PC-3 (cell line): ENCODE measurements at places on chromosomes 4 and X. TPM values are rescaled to one million over a fixed set of nuclear protein-coding genes. Genes with fewer than 3 reads are reported as not detected.
A peak's percentile ranks its signal among the peaks of the same experiment; 100 is the strongest.

Gene TRIM2
- 18.9 and 20.2 TPM in 2 replicates for total RNA-seq

Gene ARSD
- total RNA-seq = 13.8 and 26.7 TPM in 2 replicates

Gene GPRIN3
- total RNA-seq = not detected in 2 replicates

DNA sequence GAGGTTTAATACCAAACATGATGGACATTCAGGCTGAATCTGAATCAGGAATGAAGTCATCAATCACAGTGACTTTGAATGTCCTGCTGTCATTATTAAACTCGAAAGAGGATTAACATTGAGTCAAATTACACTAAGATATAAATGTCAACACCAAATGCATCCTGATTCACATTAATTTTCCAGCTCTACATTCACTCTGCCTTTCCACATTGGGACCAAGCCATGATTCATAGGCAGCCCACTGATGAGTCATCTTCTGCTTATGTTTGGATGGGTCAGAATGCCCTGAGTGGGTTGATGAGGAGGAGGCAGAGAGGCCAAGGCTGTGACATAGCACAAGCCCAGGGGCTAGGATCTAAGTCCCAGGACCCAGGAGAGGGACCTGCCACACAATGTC is 247.6 kb upstream of the RPS6KA3 start:
- H3K4me3 ChIP-seq = no peak overlapping the region
- DNase-seq = peak; percentile 89
- H3K27me3 ChIP-seq = no peaks in the 10 kb centered on the region

GRCh38 chr4:3791910-3792542 is 25.8 kb downstream of the ADRA2C start:
- DNase-seq = peak; percentile 45
- H3K36me3 ChIP-seq = no peaks in the 10 kb centered on the region
- H3K4me1 ChIP-seq = no peaks in the 10 kb centered on the region
- no peaks in the 10 kb centered on the region for H3K27me3 ChIP-seq

GRCh38 chr4:71549516-71550160 is 210.8 kb downstream of the SLC4A4 start:
- H3K4me1 ChIP-seq = peaks cover 14% of the 10 kb centered on the region
- H3K36me3 ChIP-seq = no peaks in the 10 kb centered on the region
- no peak overlapping the region for H3K4me3 ChIP-seq
- H3K27me3 ChIP-seq = no peaks in the 10 kb centered on the region
- no peak overlapping the region for H3K27ac ChIP-seq

GRCh38 chrX:125219852-125220251 is 99.8 kb upstream of the TEX13C start:
- no peak overlapping the region for H3K4me3 ChIP-seq
- no peaks in the 10 kb centered on the region for H3K4me1 ChIP-seq
- no peak for DNase-seq
- H3K36me3 ChIP-seq = no peaks in the 10 kb centered on the region
- H3K27me3 ChIP-seq = no peaks in the 10 kb centered on the region

DNA sequence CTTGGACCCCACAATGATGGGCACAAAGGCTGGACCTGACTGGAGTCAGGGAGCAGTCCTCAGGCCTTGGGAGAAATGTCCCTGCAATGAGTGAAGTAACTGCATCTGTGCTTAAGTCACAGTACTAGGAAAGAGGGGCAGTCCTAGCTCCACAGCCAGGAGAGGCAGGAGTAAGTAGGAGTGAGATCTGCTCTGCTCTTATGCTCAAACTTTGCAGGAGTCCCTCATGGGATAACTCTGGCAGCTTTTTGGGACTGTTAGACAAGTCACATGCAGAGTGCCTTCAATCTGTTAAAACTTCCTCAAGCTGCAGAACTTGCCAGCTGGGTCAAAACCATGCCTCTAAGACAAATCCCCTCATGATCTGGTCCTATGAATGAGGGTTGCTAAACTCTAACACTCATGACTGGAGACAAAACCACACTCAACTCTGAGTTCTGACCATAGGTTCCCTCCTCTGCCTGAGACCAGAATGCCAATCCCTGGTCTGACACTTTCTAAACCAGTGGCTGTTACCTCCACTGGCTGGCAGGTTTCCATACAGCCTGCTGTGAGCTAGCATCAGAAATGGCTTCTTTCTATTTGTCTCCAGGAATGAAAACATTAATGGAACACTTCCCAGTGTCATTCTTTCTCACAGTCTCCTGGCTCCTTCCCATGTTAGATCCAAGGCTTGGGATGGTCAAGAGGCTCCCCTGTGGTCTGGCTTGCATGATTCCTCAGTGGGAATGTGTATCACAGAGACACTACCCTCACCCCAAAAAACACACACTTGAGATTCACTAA is 819.3 kb downstream of the PCDH7 start:
- no peaks in the 10 kb centered on the region for H3K27me3 ChIP-seq
- H3K27ac ChIP-seq = no peak overlapping the region
- H3K4me3 ChIP-seq = no peak overlapping the region
- H3K36me3 ChIP-seq = no peaks in the 10 kb centered on the region
- no peak for DNase-seq

- no peaks in the 10 kb centered on the region for H3K27me3 ChIP-seq
- no peaks in the 10 kb centered on the region for H3K36me3 ChIP-seq
- H3K27ac ChIP-seq = no peak overlapping the region
- no peak overlapping the region for H3K4me3 ChIP-seq
- H3K4me1 ChIP-seq = peaks cover 27% of the 10 kb centered on the region
- DNase-seq = peak; percentile 58
Measured at GRCh38 chr4:77699731-77700210, 94.2 kb downstream of the CXCL13 start.
